NT2/D1 (cell line): ENCODE measurements at places on chromosomes 5 and 9.

GRCh38 chr9:14538526-14538925 lies 154.7 kb downstream of the ZDHHC21 start:
- no peak for DNase-seq

DNA sequence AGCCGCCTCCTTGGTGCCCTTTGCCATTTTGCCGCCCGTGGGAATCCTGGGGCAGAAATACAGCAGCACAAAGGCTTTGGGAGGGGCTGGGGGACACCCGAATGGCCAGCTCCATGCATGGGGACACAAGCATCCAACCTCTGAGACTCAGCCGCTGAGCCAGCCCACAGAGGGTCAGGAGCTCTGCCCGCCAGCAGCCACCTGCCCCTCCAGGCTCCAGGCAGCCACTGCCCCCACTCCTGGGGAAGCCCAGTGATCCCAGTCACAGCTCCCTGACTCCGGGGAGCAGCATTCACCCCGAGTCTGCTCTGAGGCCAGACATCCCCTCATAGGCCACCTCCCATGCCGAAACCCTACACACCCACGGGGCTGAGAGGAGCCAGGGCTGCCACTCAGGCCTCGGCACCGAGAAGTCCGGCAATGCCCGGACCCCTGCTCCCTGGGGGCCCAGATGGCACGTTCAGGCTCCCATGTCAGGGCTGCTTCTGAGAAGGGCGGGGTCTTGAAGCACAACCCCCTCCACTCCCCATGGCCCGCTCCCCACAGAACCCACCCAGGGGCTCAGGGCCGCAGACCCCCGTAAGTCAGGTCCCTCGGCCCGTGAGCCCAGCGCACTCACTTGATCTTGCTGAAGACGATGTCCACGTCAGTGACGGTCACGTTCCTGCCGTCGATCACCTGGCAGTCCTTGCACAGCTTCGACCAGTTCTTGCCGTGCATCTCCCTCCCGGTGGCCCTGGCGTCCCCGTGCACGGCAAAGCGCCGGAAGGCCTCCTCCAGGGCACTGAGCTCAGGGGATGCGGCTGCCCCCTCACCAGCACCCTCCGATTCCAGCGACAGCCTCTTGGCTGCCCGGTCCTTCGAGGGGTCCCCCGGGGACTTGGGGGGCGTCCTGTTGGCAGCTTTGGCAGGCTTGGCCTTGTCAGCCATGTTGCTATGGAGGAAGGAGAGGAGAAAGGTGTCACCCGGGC lies 15.7 kb downstream of the TPPP start:
- no peak for DNase-seq

DNA sequence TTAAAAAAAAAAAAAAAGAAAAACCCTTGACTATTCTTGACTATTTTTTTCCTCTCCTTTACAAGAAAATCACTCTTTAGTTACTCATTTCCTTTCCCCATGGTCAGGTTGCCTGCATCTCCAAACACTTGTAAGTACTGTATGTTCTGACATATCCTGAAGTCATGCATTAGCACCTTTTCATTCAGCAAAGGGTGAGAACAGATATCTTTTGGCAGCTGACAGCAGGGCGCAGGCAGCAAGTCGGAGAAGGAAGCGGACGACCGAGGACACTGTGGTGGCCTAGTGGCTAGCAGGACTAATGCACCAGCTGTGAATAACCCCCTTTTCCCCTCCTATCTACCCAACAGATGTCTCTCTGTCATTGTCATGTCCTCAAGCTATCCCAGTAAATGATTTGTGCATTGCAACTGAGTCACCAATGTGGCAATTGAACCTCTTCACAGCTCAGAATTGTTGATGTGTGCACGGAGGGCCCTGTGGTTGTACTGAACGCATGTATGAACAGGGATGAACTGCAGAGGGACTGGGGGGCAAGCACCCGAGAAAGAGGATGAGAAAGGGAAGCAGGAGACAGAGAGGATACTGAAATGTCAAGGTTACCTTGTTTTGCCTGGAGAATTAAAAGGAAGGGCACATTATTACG lies 996.0 kb upstream of the ARRDC3 start:
- DNase-seq = no peak

DNA sequence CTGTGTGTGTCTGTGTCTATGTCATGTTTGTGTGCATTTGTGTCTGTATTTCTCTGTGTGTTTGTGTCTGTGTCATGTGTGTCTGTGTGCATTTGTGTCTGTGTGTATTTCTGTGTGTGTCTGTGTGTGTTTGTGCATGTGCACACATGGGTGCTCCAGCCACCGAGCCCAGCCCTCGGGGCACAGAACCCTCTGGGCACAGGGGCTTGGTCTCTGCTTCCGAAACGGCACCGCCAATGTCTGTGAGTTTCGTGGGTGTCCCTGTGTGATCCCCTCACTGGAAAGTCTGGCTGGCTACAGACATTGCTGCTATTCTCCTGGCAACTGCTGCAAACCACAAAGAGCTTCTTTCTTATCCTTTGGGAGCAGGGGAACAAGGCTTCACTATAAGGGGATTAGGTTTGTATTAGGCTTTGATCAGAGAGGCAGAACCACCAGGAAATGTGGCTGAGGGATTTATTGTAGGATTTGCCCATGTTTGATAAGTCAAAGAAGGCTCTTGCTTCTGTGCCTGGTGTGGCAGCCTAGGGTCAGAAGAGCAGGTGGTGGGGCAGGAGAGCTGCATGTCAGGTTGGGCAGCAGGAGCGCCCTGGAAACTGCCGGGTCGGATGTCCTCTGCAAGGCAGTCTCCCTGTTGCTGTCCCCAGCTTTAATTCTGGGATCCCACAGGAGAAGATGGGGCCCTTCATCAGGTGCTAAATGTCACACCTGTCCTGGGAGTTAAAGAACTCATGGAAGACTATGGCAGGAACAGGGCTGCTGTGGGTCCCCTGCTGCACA lies 39.6 kb upstream of the FCN1 start:
- DNase-seq = no peak

GRCh38 chr5:120873083-120873482 lies 409.0 kb downstream of the PRR16 start:
- DNase-seq = no peak

DNA sequence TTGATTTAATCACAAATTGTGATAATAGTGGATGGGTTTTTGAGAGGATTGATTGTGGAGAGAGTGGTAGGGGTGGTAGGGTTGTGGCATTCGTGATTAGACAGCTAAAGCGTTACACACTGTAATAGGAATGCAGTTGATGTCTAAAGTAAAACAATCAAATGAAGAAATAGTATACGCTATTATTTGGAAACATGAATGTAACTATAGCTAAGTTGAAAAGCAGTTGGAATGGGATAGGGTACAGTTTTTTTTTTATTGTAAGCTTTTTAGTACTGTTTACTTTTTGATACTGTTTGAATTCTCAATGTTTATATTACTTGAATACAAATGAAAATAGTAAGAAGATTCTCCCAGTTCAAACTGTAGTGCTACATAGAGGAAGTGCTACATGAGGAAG lies 51.8 kb downstream of the RANBP17 start:
- DNase-seq = no peak

GRCh38 chr5:102153003-102153759 lies 142.9 kb downstream of the SLCO4C1 start:
- DNase-seq = peak; percentile 33

GRCh38 chr5:67195406-67196275 lies 958 bp downstream of the CD180 start:
- no peak for DNase-seq

DNA sequence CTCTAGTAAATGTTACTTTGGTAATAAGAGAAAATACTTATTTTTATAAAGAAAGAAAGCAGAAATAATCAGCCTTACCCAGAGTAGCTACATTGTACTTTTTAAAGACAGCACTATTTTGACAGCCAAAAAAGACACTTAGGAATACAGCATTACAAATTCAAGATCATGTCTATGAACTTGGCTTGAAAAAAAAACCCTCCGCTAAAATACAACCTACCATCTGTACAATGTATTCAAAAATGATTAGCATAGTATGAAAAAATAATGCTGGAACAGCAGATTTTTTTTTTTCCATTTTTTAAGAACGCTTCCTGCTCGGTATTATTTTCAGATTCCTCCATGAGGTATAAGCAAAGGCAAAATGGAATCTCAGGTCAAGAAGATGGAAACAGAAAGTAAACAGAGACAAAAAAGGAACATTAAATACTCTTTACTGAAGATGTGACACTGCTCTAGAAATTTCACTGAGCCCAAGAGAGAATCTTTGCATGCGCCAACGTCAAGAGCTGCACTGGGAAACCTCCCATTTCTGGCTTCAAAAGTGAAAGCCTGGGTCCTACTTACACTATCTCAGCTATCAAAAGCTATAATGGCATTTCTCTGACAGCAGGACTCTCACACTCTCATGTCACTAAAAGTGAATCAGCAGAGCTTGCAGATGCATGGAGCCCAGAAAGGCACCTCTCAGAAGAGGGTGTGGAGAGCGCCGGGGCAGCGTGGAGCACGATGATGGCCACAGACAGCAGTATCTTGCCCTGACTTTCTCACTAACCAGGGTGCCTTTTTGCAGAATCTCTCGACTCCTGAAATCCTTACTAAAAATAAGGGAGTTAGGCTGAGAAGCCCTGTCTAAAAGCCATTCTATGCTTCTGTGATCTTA lies 167.4 kb downstream of the ELAVL2 start:
- no peak for DNase-seq

- no peak for DNase-seq
Measured at GRCh38 chr9:106718936-106719335, 144.0 kb upstream of the ZNF462 start.
